ENCODE measurements at places on chromosomes 6 and 20.

- DNase-seq = no peak
Observed at GRCh38 chr6:101393829-101394251, 332 bp downstream of the GRIK2 start.

DNA sequence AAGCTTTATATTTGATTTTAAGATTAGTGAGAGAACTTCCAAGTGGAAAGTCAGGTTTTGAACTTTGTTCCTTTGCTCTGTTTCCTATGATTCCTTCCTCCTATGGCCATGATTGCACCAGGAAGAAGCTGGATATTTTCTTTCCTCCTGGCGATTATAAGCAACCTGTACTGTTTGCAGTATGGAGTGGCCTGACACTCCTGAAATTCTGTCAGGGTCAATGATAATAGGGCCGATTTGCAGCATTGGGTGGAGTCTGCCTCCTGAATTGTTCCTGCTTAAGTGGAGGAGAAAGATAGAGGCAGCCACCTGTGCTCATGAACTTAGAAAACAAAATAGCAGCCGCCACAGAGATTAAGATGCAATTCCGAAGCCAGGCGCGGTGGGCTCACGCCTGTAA, 9.8 kb upstream of the FAM217A start:
- no peak for DNase-seq

GRCh38 chr6:170424604-170425126, 118.1 kb downstream of the FAM120B start:
- peak; percentile 56 for DNase-seq

- DNase-seq = no peak
Observed at GRCh38 chr20:9401371-9401770, 113.0 kb upstream of the LAMP5 start.

- DNase-seq = no peak
Observed at GRCh38 chr20:63079971-63080370, 73.2 kb upstream of the BHLHE23 start.

GRCh38 chr20:24766826-24767622, 182.0 kb upstream of the CST7 start:
- peak; percentile 67 for DNase-seq

DNA sequence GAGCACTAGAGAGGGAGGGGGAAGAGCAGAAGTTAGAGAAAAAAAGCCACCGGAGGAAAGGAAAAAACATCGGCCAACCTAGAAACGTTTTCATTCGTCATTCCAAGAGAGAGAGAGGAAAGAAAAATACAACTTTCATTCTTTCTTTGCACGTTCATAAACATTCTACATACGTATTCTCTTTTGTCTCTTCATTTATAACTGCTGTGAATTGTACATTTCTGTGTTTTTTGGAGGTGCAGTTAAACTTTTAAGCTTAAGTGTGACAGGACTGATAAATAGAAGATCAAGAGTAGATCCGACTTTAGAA, 2.0 kb downstream of the ID4 start:
- no peak for DNase-seq

DNA sequence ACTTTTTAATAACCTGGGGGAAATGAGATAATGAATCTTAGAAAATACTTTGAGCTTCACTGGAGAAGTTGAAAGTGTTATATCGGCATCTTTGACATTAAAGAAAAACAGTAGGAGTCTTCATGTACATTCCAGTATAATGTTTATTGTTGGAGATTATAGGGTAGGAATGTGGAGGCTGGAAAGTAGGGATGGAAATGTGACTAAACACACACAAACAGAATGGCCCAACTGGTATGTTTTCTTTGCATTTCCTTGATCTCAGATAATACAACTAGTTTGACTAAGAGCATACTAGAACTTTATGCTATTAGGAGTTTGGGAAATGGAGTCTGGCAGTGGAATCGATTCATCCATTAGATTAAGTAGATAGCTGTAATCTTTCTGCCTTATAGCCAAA, 10.1 kb upstream of the BAG2 start:
- no peak for DNase-seq

- no peak for DNase-seq
Observed at GRCh38 chr6:111761783-111762312, 111.4 kb downstream of the FYN start.

- no peak for DNase-seq
Observed at GRCh38 chr6:4781967-4782575, 5.9 kb downstream of the CDYL start.

GRCh38 chr6:42418724-42419123, 33.0 kb downstream of the TRERF1 start:
- DNase-seq = no peak

DNA sequence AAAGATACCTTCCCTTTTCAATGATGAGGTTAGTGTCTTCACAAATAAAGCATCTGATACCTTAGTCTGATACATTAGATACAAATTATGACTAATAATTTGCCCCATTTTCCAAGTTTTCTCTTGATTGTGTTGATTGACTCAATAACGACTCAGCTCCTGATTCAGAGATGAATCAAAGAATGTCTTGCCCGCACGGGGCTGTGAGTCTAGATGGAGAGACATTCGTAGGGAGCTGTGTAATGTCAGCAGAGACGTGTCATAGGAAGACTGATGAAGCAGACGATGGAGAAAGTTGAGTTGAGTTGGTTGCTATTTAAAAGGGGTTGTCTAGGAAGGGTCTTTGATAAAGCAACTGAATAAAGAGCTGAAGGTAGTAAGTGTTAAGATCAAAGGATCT, 78.2 kb downstream of the TSHZ2 start:
- DNase-seq = no peak

- peak; percentile 64 for DNase-seq
Observed at GRCh38 chr20:1330075-1330830, 1.3 kb upstream of the SDCBP2 start.

DNA sequence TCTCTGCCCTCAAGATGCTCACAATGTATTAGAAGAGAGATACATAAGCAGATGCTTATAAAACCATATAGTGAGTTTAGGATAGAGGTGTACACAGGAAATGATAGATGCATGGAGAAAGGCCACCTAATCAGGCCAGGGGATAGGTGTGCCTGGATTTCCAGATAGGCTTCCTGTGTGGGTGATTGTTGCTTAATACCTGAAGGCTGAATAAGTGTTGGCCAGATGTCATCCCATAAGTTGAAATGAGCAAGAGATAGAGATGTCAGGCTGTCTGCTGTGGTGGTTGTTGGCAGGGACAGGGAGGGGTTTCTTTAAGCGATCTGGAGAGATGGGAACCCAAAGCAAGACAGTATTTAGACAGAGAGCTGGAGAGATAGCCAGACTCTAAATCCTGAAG, 109.8 kb upstream of the SGK1 start:
- DNase-seq = no peak

DNA sequence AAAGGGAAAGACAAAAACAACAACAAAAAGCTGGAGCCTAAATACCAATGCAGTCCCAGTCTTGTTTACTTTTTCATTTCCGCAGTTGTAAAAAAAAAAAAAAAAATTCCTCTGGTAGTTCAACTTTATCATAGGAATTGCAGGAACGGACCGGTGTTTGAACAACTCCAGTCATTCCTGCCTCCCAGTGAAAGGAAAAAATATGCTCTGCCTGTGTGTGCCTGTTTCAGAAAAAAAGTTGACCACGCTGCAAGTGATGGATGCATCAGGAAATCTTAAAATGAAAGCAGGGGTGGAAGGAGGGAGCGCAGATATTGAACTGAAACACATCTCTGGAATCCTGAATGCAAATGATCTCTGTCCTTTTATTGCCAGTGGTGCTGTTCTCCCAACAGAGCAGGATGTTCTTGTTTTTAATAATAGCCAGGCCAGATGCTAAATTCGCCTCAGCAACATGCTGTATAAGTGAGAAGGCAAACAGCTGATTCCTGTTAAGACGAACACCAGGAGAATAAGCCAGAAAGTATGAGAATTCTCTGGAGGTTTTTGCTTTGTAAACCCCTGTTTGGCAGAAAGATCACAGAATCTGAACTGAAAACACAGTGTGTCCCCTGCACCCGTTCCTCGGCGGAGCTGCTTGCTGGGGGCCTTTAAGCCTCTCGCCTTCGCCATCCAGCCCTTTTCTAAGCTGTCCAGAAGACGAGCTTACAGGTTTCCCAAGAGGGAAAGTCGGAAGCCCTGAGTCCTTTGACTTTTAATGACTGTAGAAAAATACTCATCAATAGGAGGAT, 178.4 kb upstream of the SUPT3H start:
- no peak for DNase-seq

DNA sequence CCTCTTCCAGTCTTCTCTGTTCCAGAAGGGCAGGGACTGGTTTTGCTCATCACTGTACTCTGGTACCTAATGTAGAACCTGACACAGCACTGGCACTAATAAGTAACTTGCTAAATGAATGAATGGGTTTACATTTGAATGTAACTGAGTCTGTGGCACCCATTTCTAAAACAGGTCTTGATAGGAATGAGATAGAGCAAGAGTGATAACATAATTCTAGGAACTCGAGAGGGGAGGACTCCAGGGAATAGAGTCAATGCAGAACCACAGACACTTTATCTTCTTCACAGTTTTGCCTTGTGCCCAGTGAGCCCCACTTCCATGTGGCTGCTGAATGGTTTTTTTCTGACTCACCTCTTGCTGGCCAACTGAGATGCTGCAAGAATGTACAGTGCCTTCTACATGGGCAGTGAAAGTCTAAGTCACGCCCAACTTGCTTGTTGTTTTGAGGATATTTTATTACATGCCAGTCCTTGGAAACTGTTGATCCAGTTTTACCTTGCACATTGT, 61.1 kb downstream of the TBC1D7 start:
- DNase-seq = no peak

GRCh38 chr20:60934724-60935123, 317.3 kb upstream of the CDH4 start:
- DNase-seq = no peak

GRCh38 chr6:125038925-125039324, 76.7 kb downstream of the RNF217 start:
- no peak for DNase-seq

DNA sequence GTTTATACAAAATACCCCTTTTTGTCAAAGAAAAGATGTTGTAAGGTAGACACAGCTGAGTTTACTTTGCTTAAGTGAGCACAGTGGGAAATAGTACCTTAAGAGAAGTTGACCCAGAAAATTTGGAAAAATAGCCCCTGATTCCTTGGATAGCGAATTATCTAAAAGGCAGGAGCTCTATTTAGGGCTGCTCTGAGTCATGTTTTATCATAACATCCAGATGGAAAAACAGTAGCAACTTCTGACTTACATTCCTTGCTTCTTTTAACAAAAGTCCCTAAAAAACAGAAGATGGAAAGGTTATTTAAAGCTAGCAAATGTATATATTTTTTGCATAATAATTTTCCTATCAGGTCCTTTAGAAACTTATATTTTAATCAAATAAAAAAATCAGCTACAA, 59.0 kb downstream of the THEMIS start:
- no peak for DNase-seq

DNA sequence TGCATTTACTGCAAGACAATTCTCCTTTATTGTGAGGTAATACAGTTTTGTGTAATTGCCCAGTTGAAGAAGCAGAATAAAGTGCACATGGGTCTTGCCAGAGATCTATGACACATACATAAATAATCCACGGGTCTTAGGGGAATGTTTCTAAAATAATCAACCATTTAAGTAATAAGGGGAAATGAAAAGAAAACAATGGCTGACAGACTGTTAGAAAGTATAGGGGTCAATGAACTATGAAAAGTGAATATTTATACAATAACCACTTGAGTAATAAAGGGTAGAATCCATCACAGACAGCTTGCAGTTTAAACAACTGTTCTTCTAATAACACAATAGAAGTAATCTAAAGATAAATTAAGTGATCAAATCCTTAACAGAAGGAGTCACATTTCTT, 477.2 kb downstream of the EYS start:
- DNase-seq = no peak

- DNase-seq = no peak
Observed at GRCh38 chr6:147223736-147224135, 19.5 kb downstream of the STXBP5 start.

DNA sequence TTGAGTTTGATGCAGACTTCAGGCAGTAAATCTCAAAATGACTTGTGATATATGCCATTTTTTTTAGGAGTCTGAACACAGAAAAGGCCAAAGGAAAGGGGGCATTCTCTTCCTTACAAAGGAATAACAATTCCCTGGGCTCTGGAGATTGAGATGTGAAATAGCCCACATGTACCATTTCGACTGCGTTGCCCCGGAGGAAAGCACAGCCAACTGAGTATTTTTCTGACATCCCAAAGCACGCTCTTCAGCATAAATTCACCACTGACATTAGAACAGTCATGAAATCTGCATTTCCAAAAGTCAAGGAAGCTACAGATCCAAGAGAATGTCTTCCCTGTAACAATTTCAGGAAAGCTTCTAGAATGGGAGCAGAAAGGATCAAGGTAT, 7.8 kb downstream of the ELOVL2 start:
- DNase-seq = no peak

- DNase-seq = no peak
Observed at GRCh38 chr6:116316772-116317467, 37.2 kb upstream of the TSPYL1 start.
